ENCODE measurements at places on chromosomes 12 and 14.

- DNase-seq = no peak
Observed at GRCh38 chr12:95591731-95592130, 40.5 kb upstream of the USP44 start.

- no peak for DNase-seq
Observed at GRCh38 chr14:41137741-41138140, 468.9 kb upstream of the LRFN5 start.

- no peak for DNase-seq
Observed at GRCh38 chr14:104224131-104224505, 85.7 kb downstream of the KIF26A start.

DNA sequence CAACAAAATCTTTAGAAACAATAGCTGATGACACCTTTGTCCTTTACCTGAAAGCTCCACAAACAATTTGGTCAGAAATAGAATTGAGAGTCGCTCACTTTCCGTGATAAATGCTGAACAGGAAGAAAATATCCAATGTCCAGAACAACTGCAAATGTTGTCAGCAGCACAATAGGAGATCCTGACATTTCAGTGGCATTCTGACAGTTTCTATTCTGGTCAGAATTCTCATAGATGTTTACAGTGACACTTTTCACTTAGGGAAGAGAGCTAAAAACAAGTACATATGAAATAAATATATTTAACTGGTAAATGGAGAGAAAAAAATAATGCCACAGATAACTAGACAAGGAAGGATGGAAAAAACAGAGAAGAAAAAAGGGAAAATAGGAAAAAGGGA lies 39.1 kb downstream of the MAGOHB start:
- DNase-seq = no peak

DNA sequence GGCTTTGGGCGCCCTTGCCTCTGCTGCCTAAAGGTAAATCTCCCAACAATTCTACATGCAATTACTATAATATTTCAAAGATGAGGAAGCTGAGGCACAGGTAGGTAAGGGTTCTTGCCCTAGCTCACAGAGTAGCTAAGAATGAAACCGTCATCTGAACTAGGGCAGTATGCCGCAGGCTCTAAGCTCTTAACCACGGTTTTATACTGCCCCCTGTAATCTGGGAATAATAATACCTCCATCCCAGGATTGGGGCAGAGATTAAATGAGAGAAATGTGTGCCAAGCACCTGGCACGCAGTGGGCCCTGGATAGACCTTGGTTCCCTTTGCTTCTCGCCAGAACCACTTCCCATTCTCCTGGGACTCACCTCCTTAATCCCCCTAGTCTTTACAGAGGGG lies 1.5 kb upstream of the HRK start:
- peak; percentile 43 for DNase-seq

- no peak for DNase-seq
Observed at GRCh38 chr14:64641760-64642159, 62.5 kb upstream of the PLEKHG3 start.

GRCh38 chr12:48040354-48040753 lies 36.1 kb upstream of the COL2A1 start:
- no peak for DNase-seq

DNA sequence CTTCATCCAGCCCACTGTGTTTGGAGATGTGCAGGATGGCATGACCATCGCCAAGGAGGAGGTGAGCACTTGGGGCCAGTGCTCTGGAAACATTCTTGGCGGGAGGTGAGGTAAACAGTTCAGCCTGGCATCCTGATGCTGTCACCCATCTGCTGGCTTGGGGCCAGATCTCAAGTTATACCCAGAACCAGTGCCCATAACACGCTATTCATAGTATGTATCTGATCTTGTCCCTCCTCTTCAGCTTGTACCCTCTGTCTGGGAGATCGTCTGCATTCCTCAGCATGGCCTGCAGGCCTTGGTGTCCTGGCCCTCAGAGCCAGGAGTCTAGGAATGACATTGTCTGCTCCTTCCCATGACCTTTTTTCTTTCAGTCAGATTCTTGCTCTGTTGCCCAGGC lies 31.4 kb downstream of the ALDH2 start:
- DNase-seq = no peak

DNA sequence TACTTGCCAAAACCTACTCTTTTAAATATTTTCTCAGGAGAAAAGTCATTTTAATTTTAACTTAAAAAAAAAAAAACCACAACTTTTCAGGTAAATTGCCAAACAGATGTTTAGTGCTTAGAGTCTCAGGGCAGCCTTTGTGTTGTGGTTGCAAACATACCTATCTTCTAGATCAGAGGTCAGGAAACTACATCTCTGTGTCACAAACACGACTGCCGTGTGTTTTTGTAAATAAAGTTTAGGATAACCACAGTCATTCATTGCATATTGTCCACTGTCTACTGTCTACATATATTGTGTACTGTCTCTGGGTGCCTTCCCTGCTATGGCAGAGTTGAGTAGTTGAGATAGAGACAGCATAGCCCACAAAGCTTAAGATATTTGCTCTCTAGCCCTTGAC lies 48.9 kb downstream of the DYRK2 start:
- DNase-seq = no peak

DNA sequence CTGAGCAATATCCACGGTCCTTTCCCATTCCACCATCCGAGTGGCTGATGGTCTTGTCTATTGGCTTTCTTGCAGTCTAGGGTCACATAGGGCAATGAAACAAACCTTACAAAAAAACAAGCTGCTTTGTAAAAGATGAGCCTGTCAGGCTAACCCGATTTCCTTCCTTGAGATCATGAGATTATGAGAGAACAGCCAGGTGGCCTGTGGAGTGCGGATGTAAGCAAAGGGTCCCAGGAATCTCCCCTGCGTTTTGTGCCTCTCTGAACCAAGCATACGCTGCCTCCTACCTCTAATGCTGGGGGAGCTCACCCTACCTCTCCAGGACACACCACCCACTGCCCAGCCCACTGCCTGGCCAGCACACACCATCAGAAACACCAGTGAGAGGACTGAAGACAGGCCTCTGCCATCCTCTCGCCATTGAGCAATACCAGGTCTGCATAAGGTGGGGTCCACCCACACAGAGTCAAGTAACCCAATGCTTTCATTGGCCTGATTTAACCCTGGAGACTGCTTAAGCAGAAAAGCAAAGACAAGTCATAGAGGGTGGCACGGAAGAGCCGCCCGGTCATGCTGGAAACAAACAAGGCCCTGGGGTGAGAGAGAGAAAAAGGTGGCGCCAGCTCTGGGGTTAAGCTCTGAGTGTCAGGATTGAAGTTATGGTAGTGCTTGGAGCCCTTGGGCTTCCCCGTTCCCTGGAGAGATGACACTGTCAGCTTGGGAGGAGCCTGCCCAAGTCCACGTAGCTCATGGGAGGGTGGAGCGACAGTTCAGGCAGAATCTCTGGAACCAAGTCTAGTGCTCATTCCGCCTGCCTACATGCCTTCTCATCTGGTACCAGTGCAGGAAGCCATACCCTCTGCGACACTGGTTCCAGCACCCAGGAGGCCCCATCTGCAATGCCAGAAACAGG lies 46.6 kb downstream of the CALM1 start:
- no peak for DNase-seq

GRCh38 chr14:102859911-102860310 lies 62.6 kb upstream of the AMN start:
- DNase-seq = no peak

DNA sequence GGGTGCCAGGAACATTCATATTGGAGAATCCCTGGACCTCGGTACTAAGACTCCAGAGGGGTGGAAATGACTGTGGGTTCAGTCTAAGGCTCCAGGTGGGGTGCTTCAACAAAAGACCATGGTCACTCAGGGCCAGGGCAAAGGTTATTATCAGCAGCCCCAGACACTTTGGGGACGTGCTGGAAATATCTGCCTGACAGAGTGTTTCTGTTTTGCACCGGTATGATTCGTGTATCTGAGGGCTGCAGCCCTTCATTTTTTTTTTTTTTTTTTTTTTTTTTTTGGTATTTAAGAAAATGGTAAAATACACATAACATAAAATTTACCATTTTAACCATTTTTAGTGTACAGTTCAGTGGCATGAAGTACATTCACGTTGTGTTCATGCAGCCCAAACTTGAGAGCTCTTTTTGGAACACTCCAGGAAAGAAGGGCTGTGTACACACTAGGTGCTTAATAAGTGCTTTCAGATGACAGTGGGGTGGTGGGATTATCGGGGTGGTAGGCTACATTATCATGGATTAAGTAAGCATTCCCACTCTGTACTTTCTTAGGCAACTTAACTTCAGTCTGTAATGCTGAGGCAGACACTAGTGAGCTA lies 120.3 kb downstream of the CHST11 start:
- no peak for DNase-seq

GRCh38 chr12:108750526-108750925 lies 19.2 kb upstream of the CORO1C start:
- DNase-seq = no peak

GRCh38 chr14:46058964-46059563 lies 592.5 kb downstream of the RPL10L start:
- DNase-seq = no peak

DNA sequence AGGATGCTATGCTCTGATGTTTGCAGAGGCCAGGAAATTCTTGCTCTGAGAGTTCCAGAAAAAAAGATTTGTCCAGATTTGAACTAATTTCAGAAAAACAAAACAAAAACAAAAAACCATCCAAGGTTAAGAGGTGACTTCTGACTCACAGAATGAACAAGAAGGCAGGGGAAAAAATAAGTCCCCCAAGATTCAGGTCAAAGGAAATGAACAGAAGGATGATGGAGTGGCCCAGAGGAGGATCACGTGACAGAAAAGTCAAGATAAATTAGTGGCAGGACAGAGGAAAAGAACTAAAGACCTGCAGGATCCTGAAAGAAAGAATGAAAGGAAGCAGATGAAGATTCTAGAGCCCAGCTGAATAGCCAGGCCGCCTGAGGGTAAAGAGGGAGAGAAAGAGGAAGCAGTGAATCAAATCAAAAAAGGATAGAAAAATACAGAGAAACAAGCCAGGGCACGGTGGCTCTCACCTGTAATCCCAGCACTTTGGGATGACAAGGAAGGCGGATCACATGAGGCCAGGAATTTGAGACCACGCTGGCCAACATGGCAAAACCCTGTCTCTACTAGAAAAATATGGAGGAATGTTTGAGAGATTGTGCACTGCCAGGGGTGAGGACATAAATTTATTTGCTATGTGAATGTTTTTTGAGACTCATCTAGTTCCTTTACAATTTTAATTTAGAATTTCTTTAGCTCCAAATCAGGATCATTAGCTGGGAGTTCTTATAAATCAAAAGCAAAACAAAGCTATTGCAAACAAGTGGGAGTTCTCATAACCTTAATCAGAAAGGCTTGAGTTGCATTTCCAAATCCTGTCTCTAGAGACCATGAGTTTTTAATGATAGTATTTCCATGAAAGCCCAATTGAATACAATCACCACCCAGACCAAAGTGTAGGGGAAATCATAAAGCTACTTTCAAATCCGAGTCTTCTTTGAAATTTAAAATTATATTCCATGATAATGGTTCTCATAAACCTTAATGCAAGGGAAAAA lies 217.1 kb upstream of the PLEKHG7 start:
- no peak for DNase-seq

DNA sequence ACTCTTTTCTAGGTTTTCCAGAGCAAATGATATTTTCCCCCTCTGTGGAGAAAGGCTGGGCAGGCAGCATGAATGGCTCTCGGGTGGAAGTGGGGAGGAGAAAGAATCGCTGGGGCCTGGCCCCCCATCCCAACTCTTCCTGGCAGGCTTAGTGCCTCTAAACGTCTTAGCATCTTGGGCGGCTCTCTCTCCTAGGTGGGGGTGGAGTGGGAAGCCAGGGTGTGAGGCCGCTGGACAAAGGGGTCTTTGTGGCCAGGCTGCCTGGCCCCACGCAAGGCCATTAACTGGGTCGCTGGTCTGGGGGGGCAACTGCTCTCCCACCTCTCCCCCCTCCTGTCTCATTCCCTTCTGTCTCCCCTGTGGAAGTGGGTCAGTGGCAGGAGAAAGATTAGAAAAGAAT lies 4.7 kb downstream of the LRP1-AS start:
- peak; percentile 26 for DNase-seq

GRCh38 chr12:89883630-89884389 lies 175.2 kb upstream of the ATP2B1 start:
- no peak for DNase-seq

- DNase-seq = no peak
Observed at GRCh38 chr12:6996040-6996441, 22.2 kb downstream of the LPCAT3 start.

DNA sequence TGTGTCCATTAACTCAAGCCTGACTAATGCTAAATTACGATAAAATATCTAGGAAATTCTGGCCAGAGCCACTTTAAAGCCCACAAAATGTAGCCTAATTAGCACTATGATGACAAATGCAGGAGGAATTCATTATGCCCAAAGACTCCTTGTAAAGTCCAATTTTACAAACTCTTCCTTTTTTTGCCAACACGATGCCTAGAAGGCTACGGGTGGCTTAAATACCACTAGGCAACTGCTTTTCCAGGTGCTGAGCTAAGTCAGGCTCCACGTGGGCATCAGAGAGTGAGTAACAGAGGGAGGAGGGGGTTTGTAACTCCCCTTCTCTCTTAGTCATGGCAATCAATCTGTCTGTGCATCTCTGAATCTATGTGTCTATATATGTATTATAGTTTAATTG lies 172.4 kb upstream of the NTF3 start:
- no peak for DNase-seq

DNA sequence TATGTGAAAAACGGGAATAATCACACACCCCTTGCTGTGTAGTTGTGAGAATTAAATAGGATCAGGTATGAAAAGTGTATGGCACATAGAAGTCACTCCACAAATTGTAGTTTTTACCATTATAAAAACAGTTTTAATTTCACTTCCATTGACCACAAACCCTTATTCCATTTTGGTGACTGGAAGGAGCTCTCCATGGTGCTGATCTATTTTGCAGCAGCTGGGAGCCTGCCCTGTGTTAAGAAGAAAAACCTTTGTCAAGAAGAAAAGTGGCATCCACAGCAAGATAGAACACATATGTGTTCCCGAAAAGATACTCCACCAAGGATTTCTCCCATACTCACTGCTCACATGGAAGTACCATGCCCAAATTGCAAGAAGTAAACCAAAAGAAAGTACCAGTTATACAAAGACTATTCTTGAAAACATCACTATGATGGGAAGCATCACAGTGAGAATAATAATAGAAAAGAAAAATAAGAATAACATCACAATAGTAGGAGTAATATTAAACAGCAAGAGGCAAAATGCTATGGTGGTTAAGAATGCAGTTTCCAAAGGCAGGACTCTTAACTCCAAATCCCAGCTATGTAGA lies 58.7 kb downstream of the TUNAR start:
- no peak for DNase-seq

DNA sequence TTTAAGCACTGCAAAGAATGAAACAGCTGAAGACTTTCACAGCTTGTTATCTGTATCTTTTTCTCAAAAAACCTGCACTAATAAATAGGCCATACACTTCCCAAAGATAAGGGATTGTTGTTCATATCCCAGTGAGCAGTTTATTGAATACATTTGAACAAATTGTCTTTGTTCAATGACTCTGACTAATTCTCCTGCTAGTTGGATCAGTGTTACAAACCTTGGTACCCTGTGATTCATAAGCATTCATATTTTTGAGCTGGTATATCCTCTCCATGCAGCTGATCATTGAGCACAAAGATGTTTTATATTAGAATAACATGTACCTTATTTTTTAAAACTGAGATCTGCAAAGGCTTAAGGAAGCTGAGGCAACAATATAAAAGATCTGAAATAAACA lies 58.9 kb upstream of the FSCB start:
- DNase-seq = no peak

All from hippocampal formation (tissue), 2 donors.